ENCODE measurements at places on chromosomes 13 and 19.

- no peak for DNase-seq
Measured at GRCh38 chr19:44003461-44004009, 778 bp downstream of the ZNF230 start.

GRCh38 chr19:5707576-5708575 lies 12.1 kb downstream of the LONP1 start:
- no peak for DNase-seq

DNA sequence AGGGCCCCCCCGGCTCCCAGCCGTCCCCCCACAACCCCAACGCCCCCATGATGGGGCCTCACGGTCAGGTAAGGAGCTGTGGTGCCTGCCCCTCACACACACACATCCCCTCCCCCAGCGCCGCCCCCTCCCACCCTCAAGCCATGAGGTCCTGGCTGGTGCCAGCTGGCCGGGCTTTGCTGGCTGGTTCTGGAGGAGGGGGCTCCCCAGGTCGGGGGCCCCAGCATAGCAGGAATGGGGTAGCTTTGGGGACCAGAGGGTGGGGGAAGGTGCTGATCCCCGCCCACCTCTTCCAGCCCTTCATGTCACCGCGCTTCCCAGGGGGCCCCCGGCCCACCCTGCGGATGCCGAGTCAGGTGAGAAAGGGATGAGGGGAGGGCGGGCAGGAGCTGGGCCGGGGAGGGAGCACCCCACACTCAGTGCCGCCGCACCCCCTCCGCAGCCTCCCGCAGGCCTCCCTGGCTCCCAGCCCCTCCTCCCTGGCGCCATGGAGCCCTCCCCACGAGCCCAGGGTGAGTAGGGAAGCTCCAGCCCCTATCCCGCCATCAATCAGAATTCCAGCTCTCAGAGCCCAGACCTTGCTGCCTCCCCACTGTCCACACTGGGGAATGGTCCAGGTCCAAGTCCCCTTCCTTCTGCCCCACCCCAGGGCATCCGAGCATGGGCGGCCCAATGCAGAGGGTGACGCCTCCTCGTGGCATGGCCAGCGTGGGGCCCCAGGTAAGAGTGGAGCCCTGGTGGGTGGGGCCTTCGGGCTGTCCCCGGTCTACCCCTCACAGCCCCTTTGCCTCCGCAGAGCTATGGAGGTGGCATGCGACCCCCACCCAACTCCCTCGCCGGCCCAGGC lies 6.4 kb downstream of the ISYNA1 start:
- no peak for DNase-seq

DNA sequence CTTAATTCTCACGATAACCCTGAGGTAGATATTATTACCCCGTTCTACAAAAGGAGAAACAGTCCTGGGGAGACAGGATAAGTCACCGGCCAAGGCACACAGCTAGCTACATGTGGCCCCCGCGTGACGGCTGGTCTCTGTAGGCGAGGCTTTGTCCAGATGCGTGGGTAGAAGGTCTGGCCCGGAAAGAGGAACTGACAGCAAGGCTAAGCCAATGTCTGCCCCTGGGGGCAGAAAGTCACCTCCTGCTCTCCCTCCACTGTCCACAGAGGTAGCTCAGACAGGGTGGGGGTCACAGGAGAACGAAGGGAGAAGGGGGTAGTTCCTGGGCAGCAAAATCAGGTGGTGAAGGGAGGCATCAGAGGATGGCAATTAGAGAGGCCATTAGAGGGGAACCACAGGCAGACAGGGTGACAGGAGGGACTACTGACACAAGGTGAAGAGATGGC lies 1.8 kb downstream of the APOC4 start:
- no peak for DNase-seq

DNA sequence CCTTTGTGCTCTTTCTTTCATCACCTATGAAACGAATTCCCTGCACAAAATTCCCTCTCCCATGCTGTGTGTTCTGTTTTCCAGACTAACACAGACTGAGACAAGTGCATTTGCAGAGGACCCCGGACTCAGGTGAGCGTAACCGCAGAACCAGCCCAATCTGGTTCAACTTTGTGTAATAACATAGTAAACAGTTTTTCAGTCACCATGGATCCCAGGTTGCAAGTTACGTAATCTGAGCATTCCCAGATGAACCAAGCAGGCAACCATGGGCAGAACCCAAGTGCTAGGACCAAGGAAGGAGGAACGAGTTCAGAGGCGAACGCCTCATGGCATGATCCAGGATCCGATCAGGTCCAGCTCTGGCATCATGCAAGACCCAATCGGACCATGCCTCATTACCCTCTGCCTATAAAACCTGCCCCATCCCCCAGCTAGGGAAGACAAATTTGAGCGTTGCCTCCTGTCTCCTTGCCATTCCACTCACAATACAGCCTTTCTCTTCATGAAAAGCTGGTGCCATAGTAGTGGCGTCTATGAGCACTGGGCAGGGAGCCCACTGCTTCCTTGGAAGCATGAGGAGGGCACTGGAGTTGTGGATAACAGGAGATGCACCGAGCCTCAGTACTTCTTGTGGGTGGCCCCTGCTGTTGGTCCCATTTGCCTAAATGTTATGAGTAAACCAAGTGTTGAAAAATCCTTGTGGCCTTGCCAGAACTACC lies 107.6 kb downstream of the ABCC4 start:
- no peak for DNase-seq

GRCh38 chr19:56637976-56638555 lies 4.9 kb upstream of the SMIM17 start:
- no peak for DNase-seq

DNA sequence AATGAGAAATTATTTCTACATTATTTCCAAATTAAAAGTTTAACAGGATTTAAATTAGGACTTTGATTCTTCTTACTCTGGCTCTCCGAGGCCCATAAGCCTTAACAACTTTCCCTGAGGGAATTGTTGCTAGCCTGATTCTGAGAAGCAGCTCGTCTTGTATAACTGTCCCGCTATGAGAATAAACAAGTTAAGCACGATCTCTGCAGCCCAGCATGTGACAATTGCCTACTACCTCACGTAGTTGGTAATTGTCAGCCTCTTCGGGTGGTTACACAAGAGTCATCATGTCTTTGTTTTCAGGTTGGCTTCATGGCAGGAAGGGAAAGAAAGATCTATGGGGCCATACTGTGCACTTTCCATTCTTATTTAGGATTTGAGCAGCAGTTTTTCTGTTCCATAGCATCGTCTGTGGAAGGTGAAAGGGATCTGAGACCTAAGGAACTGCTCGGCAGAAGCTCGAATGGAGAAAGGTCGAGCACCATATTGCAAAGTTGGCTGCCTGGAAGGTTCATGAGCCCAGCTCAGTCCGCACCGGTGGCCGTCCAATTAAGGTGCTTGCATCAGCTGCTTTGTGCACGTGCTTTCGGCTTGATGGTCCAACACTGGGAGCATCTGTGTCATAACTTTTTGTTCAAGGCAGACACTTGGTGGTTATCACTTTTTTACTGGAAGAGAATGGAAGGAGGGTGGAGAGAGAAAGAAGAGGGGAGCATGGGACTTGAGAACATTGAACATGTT lies 1.8 kb upstream of the STARD13 start:
- no peak for DNase-seq

GRCh38 chr19:7618348-7618747 lies 11.0 kb downstream of the XAB2 start:
- no peak for DNase-seq

DNA sequence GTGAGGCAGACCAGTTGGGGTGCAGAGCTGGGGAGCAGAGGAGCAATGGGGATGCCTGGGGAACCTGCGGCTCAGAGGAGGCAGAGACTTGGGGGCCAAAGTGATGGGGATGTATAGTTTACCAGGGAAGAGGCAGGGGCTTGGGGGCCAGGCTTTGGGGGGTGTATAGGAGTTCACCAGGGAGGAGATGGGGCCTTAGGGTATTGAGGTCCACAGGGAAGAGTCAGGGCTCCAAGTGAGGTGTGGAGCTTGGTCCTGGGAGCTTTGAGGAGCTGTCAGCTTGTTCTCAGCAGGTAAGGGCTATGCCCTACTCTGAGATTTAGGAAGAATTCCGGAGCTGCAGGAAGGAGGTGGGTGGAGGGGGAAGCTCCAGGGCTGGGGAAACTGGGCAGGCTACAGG lies 10.8 kb downstream of the TNFAIP8L1 start:
- DNase-seq, result no peak

- DNase-seq, result no peak
Measured at GRCh38 chr13:88840085-88840484, 1168.9 kb downstream of the SLITRK5 start.

DNA sequence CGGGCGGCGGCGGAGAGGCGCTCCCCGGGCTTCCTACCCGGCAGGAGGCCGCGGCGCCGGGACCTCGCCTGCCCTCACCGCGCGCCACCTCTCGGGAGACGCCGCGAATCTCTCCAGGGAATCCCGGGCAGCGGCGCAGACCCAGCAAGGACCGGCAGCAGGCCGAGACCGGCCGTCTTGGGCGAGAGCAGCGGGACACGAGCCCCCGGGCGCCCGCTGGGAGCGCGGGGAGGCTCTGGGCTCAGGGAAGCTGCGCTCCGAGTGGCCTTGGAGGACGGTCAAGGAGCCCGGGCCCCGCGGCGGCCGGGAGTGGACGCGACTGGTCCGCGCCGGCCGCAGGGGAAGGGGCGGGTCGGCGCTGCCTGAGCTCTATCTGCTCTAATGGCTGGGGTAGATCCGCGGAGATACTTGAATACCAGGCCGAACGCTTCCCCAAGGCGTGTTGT lies 14.7 kb downstream of the CDX2 start:
- DNase-seq, result no peak

DNA sequence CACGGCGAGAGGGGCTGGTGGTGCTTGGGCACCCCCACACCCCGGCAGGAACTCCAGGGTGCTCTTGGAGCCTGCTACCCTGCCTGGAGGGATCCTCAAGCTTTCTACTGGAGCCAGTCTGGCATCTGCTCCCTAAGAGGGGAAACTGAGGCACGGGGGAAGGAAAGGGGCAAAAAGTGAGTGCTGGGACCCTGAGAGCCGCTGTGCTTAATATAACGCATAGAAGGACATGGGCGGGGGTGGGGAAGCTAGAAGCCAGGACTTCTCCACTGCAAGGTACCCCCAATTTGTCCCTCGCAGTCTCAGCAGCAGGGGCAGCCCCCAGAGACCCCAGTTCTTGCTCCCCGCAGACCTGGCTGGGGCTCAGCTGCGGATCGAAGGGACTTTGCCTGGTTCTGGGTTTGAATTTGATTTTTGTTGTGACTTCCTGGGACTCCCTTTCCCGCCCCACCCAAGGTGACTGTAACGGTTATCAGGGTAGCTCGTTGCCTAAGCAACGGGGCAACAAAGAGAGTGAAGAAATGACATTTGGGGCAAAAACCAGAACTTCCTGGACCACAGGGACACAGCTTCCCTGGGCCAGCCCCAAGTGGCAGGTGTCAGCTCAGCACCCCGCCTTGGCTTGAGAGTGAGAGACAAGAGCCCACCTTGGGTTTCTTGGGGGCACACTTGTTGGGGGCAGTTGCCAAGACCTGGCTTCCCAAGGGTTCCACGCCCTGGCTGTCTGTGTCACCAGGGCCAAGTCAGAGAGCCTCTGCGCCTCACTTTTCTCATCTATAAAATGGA lies 638 bp downstream of the ADGRE5 start:
- no peak for DNase-seq

GRCh38 chr13:93621051-93621450 lies 394.4 kb downstream of the GPC6 start:
- DNase-seq, result no peak

DNA sequence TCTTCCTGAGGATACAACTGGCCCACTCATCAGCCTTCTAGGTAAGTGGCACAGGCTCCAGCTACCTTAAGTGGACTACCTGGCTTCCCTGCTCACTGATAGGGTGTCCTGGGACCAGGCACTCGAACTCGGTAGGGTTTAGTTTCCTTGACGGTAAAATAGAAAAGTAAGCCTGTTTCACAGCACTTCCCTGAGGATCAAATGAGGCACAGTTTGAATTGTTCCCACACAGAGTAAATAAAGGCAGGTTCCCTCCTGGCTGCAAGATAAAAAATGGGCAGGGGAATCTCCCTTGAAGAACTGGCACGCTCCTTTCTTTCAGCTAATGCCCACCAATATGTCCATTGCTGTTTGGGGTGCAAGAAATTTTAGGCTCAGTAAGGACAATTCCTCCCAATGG lies 1.1 kb upstream of the FAM124A start:
- no peak for DNase-seq
